DND-41 (cell line): ENCODE measurements at places on chromosomes 5 and 9.

- DNase-seq = no peak
These were observed 227.0 kb downstream of the ZNF608 start for GRCh38 chr5:124519396-124519795.

DNA sequence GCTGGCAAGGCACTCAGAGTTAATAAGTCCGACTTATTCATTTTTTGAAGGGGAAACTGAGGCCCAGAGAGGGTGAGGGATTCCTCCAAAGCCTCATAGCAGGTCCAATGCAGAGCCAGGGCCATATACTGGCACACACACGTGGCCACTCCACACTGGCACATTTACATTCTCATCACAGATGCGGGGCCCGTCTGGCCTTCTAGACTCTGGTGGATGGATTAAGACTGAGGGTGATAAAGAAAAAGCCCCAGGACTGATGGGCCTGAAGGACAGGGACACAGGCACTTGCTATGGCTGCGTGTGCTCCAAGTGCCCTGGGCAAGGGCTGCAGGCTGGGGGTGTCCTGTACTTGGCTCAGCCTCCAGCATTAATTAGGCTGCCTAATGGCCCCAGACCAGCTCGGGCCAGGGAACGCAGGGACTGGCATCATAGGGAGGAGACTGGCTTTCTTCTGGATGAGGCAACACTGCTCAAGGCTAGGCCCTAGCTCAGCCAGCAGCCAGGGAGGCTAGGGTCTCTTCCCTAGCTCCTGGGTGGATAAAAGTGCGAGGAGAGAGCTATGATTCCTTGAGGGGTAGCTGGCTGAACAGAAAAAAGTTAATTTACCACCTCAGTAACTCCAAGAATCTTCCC, 28.5 kb upstream of the CSF1R start:
- no peak for DNase-seq

- peak; percentile 45 for DNase-seq
These were observed 118.4 kb upstream of the DPYSL3 start for GRCh38 chr5:147628058-147628895.

DNA sequence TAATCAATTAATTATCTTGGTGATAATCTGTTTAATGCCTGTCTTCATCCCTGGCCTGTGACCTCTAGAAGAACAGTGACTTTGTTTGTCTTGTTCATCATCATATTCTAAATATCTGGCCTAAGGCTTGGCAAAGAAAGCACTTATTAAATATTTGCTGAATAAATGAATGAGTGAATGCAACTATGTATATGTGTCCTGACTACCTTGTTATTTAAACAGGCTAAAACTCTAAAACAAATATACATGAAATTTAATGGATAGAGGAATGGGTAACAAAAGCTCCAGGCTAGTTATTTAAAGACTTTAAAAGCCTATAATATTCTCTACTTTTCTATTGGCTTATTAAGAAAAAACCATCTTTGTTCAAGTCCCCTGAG, 91.7 kb upstream of the CER1 start:
- no peak for DNase-seq

DNA sequence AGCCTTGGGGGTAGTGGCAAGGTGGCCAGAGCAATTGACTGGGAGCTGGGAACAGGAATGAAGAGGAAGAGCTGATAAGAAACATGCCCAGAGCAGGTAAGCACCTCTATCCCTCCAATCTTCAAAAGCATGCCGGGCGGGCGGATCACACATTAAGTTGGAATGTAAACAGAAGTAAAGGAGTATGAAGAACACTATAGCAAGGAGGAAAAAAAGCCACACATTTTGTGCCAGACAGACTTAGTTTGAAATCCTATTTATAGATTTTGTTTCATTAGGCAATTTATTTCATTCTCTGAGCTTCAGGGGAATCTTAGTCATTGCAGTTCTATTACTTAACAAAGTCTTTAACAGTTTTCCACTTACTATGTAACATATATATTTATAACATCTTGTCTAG, 173.9 kb upstream of the TNC start:
- no peak for DNase-seq

- no peak for DNase-seq
These were observed 3.4 kb downstream of the IL13 start for GRCh38 chr5:132661231-132662003.

- no peak for DNase-seq
These were observed 162.5 kb downstream of the CD180 start for GRCh38 chr5:67033880-67034651.

- no peak for DNase-seq
These were observed 384.7 kb downstream of the BNC2 start for GRCh38 chr9:16485575-16486321.

DNA sequence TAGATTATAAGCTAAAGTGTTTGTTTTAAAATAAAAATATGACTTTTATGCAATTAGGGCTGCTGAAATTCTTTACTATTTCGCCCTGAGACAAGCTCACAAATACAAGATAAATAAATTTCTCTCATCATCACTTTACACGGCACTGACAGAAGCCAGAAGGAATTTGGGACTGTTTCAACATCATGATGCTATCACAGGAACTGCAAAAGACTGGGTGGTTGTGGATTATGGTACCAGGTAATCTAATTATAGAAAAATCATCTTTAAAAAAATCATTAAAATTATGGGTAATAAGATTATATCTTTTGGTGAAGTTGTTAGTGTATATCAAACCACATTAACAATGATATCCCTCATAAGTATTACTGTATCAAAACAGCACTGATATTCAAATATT, 95.0 kb downstream of the MAN2A1 start:
- no peak for DNase-seq

GRCh38 chr9:83119873-83120272, 56.9 kb upstream of the RASEF start:
- DNase-seq = no peak

GRCh38 chr5:14463629-14464028, 118.0 kb upstream of the OTULINL start:
- no peak for DNase-seq

DNA sequence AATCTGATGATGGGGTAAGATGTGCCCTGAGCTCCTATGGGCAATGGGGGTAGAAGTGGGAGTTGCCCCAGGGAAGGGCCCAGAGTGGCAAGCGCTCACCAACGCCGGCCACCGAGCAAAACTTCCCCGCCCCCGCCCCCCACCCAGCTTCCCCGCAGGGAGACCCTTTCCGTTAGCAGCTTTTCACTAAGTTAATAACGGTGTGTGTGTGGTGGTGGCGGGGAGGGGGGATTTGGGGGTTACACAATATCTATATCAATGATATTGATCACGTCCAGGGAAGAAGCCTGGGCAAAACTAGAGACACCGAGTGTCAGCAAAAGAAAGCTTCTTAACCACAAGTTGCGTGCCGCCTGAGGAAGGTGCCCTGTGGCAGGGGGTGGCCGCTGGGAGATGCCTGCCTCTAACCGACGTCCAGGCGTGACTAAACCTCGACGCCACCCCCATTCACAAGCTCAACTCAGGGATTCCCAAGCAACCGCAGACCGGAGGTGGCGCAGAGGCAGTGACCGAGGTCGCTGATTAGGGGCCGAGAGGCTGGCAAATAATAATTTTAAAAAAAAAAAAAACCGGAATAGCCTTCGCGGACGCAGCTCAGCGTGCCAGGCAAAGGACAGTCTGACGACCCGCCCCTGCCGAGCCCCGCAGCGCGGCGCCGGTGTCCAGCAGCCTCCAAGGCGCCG, 222.6 kb downstream of the MEF2C start:
- no peak for DNase-seq

DNA sequence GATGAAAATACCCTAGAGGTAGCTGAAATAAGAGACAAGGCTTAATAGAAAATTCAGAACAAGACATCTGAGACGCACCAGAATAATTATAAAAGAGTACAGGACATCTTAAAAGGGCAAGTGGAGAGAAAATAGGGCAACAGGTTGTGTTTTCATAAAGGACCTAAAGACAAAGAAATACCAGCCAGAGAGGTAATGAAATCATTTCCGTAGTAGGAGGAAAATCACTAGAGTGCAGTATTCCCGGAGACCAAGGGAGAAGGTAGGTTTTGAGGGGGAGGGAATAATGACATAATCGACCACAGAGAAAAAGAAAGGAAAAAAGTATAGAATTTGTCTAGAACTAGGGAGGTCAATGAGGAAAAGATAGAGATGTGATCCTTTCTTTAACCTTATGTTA, 26.2 kb upstream of the CTNNAL1 start:
- DNase-seq = no peak

DNA sequence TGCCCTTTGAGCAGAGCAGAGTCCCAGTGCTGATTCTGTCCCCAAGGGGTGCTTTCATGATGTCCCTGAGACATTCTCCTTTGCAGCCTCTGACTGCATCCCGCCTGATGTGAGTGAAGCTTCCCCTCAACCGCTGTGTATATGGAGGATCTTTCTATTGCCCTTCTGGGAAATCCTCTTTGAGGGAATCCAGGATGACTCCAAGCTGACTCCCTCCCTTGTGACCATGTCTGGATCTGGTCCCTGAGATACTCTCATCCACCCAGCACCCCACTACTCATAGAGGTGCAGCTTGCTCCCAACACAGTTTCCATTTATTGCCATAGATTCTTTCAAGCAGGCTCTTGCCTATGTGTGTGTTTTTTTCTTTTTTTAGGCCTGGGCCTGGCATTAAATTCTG, 216.5 kb downstream of the SEC61B start:
- DNase-seq = no peak

GRCh38 chr5:95649842-95650620, 3.5 kb downstream of the RFESD start:
- DNase-seq = no peak

DNA sequence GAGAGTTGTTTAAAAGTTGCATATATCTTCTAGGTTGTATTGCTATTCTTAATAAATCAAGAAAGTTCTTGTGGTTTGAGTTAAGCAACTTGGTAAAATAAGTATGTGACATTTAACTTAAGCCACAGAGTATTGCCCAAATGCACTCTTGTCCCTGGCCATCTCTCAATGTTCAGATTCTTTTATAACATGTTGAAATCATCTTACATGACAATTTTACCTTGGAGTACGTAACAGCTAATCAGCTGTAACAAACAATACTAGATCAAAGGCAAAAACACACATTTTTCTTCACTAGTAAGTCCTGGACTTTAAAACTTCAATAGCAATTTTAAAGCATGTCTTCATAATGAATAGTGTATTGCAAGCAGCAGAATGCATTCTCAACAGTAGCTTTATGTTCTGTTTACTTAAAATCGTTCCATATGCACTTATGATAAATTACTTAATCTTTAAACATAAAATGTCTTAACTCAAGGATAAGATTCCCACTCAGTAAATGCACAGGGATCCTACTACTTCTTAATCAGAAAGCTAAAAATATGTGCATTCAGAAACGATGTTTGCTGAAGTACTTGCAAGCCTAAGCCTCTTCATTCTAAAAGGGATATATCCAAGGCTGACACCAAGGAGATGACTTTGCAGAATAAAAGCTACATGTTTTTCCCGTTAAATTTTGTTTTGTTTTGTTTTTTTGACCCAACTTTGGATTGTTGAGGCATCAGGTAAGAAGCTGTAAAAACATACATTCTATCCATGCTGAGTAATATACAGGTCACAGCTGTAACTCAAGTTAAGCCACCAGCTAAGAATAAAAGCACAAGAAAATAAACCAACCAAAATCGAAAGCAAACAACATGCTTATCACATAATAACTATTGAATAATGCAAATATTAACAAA, 86.1 kb upstream of the NFIB start:
- DNase-seq = no peak

GRCh38 chr9:75019654-75020053, 8.4 kb downstream of the CARNMT1 start:
- no peak for DNase-seq

DNA sequence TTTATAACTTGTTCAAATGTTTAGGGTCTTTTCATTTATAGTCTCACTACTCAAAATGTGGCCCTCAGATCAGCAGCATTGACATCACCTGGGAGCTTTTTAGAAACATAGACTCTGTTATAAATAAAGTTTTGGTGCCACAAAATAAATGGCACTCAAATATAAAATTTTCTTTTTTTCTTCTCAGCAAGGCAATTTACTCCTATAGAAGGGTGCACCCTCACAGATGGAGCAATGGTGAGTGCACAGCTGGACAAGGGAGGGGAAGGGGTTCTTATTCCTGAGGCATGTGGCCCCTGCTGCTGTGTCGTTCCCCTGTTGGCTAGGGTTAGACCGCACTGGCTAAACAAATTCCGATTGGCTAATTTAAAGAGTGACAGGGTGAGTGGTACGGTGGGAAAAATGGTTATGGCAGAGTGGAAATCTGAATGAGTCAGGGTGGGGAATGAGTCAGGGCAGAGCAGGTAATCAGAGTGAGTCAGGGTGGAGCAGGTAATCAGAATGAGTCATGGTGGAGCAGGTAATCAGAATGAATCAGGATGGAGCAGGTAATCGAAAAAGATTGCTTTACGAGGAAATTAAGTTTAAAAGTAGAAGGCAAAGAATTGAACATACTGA, 31.8 kb upstream of the C7 start:
- DNase-seq = no peak

DNA sequence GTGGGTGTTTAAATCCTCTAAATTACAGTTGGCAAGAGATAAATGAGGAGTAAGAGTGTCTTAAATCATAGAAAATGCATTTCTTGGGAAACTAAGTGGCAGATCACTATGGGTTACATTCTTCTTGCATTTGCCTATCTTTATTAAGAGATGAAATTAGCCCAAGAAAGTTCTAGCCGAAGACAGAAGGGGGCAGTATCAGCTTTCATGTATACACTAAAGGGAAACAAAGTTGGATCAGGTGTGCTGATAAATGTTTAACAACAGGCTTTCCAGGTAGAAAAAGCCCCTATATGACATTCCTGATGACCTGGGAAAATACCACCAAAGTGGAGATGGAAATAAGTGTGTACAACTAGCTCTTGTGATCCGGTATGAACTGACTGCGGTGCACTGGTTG, 81.9 kb upstream of the TLR4 start:
- DNase-seq = no peak

- no peak for DNase-seq
These were observed 26.3 kb downstream of the SLC31A1 start for GRCh38 chr9:113247640-113248039.

DNA sequence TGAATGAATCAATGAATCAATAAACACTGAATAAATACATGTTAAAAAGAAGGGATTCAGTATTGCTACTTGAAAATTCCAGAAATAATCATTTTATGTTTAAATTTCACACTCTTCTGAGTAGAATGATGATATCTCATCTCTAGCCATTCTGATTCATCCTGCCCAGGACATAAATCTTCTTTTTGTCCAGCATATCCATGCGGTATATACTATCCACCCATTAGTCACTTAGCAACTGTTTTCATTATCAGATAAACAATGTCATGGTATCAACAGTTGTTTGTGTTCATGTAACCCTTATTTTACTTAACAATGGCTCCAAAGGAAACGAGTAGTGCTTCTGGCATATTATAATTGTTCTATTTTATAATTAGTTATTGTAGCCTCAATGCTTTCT, 432.4 kb upstream of the SMC2 start:
- no peak for DNase-seq

- peak; percentile 48 for DNase-seq
These were observed 191.5 kb downstream of the ROR2 start for GRCh38 chr9:91758491-91758981.
